ENCODE measurements at places on chromosomes 13 and 19.

GRCh38 chr19:49710372-49710951 lies 19.5 kb downstream of the CPT1C start:
- DNase-seq: no peak

DNA sequence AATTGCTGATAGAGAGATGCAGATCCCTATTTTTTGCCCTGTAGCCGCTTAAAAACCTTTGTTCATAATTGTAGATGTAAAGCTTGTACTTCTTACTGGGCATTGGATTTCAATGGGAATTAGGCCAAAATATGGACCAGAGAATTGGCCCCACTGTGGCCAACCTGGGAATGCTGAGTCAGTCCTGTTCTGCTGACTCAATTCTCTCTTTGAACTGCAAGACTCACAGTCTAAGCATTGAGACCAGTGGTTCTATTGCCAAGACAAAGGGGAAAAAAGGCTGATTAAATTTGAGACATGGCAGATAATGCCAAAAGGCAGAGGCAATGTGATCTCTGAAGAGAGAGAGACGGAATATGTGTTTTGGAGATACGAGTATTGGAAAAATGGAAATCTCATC lies 72.5 kb upstream of the UBL3 start:
- DNase-seq: no peak

- DNase-seq: no peak
These were observed 13.3 kb upstream of the CACNG6 start for GRCh38 chr19:53977991-53978731.

GRCh38 chr19:54684527-54684926 lies 21.7 kb downstream of the LILRB4 start:
- no peak for DNase-seq

GRCh38 chr13:97802213-97802612 lies 151.3 kb upstream of the IPO5 start:
- no peak for DNase-seq
